ENCODE measurements at places on chromosomes 6 and 20.
A peak's percentile ranks its signal among the peaks of the same experiment; 100 is the strongest.

- DNase-seq: no peak
Measured at GRCh38 chr20:10648651-10649050, 25.1 kb downstream of the JAG1 start.

- no peak for DNase-seq
Measured at GRCh38 chr20:54078296-54078984, 8.0 kb upstream of the BCAS1 start.

- no peak for DNase-seq
Measured at GRCh38 chr6:88823998-88824397, 139.4 kb downstream of the RNGTT start.

GRCh38 chr20:45433976-45434375, 18.0 kb downstream of the PIGT start:
- no peak for DNase-seq

DNA sequence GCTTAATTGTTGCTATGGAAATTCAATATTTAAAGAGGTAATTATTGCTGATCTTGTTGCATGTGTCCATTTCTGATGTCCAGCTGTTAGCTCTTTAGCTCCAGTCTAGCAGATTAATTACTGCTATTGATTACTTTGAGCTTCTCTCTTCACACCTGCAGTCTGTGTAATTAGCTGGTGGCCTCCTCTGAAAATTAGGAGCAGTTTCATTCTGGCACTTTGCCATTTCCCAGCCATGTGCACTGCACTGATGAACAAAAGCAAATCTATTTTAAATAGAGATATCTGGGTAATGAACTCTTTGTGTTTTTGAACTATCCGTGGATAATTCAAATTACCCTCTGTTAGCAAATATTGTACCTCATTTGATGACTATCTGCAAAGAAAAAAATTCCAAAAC, 275.9 kb downstream of the RNF144B start:
- peak; percentile 1 for DNase-seq

GRCh38 chr20:56422076-56422823, 10.2 kb downstream of the CASS4 start:
- DNase-seq: no peak

GRCh38 chr6:129195643-129196042, 312.7 kb downstream of the LAMA2 start:
- no peak for DNase-seq

DNA sequence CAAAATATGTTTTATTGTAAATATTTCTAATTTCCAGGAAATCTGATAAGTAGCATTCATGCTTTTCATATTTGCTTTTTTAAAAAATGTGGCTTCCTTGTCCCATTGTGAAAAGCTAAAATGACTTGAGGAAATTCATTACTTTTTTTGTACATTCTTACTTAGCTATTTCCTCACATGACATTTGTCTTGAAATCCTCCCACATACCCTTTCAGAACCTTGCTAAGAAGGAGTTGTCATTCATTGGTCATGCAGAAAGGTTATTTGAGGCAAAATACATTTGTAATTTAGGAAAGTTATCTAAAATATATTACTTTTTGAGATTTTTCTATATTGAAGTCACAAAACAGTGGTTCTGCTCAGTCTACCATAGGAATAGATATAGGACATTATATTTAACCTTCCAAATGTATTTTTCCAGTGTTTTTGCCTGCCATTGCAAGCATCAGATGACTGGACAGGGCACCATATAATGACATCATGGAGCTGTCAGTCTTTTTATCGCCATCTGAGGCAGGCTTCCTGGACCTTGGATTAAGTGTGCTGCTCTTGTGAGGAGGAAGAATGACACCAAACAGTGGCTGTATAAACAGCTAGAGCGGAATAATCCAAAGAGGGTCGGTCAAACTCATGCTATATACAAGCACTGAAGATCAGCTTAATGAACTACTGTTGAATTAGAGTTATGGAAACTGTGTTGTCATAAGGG, 109.4 kb upstream of the HCRTR2 start:
- DNase-seq: no peak

- no peak for DNase-seq
Measured at GRCh38 chr20:22394583-22394982, 189.8 kb downstream of the FOXA2 start.

DNA sequence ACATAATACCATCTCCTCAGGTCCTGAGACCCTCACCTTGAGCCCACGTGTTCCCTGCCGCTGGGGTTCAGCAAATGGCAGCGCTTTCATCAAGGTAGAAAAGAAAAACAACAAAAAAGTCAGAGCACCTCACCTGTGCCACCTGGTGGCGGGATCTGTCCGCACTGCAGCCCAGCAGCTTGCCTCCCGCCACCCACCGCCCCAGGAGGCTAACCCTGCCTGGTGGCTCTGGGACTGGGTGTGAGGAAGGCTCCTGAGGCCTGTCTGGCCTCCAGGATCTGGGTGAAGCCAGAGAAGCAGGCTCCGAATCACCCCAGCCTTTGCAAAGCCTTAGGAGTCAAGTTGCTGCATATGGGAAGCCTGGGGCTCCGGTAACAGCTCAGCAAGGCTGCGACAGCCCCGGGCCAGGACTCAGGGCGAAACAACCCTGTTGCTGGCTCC, 270.8 kb downstream of the BMP7 start:
- DNase-seq: no peak

DNA sequence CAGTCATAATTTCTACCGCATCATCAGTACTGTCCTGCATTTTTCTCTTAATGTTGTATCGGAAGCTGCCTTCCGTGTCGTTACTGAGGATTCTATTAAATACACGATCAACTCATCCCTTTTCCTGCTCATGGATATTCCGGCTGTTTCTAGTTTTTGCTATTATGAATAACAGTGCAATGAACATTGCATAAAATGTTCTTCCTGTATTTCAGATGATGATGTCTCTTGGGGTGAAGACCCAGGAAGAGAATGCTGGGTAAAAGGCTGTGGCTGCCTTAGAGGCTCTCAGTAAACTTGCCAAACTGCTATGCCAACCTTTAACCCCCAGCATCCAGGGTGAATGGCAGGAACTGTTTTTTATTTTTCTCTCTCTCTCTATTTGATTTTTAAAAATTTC, 24.1 kb upstream of the EPB41L1 start:
- no peak for DNase-seq

DNA sequence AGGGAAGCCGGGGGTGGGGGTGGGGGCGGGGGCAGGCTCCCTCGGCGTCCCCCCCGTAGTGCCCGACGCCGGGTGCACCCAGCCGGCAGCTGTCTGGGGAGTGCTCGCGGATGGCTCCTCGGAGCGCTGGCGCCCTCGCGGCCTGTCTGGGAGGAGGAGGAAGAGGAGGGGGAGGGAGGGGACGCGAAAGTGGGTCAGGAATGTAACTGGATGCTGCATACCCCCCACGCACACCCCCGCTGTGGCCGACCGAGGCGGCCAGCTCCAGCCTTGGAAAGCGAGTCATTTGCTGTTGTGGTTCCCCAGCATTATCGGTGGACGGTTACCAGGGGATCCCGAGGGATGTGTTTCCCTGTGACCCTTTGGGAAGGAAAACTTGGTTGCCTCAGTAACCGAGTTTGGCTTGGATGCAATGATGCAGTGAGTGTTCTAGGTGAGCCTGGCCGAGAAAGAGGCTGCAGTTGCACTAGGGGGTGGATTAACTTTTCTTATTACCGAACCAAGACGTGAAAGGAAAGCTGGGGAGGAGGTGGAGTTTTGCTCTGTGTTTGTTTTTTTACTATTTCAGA, 55.2 kb upstream of the RREB1 start:
- no peak for DNase-seq

GRCh38 chr6:75906871-75907270, 157.8 kb downstream of the MYO6 start:
- no peak for DNase-seq

DNA sequence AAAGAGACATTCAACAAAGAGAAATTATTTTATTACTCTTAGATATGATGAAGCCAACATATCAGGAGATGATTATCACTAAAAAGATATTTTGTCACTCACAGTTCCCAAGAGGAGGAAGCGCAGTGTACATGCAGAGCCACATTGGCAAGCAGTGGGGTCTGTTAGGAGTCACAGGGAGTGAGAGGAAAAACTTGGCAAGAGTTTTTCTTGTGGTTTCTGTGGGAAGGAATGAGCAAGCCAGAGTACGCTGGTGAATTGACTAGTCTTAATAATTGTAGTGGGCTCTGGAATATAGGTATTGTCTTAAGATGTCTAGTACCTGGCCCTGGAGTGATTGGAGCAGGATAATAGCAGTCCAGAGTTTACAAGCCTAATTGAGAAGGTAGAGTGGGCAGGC, 1095.2 kb downstream of the GRIK2 start:
- DNase-seq: no peak

DNA sequence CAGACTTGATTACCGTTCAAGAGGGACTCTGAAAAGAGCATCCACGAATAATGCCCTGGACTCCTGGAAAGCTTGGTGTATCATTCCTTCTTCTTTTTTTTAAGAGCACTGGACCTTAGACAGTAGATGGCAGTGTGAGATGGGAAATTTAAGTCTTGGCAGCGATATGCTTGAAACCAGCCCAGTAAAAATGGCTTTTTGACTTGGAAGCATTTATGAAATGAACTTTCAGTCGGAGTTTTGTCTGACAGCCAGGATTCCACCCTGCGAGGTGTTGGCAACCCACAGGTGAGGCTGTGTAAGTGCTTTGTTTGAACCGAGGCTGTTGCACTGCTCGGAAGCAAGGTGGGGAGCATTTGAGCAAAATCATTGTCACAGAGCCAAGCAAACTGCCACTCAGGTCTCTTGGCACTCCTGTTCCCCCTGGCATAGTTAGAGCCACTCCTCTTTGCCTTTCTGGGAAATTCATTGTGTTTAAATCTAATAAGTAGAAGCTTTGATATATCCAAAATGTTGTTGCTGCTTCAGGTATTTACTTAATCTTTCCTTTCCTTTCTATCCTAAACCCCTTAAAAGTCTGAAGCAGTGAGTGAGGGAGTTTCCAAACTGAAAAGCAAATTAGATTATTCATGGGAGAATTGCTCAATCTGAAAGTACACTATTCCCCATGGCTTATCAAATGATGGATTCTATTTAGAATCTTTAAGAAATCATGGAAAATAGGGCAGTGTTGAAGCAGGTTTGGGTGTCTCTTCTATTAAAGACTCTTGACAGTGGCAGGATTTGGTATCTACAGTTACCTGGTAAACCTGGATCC, 272.8 kb upstream of the SLC35B3 start:
- no peak for DNase-seq

- no peak for DNase-seq
Measured at GRCh38 chr20:39070484-39071231, 108.5 kb downstream of the DHX35 start.

DNA sequence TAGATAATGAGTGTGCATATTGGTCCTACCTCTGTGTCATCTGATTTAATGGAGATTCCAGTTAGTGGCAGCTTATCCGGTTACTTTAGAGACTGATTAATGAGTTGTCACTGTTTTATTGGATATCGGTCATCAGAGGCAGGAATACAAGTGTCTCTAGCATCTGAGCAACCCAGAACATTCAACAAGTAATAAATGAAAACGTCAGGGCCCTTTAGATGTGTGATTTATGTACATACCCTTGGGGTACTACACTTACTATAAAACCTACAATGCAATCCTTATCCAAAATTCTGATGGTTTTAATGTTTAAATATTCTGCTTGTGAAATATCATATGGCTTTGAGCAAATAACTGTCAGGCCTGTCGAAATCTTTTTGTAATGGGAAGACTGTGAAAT, 1117.9 kb upstream of the FLRT3 start:
- no peak for DNase-seq

Measured in NCI-H2107 (cell line).